ENCODE measurements at places on chromosomes 7 and 10. TPM values are rescaled to one million over a fixed set of nuclear protein-coding genes. Genes with fewer than 3 reads are reported as not detected.

DNA sequence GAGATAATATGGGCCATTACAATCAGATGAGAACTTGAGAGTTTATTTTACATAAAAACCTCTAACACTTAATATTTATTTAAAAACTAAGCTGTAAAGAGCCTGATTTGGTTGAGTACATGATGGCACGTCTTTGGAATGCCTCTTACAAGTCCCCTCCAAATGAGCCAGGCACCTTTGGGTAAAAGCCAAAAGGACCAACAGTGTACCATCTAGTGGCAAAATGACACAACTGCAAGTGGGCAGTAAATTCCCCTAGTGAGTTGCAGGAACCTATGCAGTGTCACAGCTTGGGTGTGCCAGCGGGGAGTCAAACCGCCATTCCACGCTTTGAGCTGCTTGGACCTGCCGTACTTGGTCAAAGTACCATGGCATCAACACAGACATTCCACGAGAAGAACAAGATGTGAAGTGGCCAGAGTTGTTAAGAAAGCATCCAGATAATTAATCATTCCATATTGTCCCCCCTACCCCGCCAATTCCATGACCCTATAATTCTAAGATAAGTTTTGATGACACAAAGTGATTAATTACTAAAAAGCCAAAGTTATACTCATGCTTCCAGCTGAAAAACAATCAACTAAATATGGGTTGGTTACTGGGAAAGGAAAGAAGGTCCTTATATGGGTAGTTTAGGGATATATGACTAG lies 115.2 kb downstream of the SORBS1 start:
- no peak for DNase-seq

The NEUROD6 gene
- not detected for total RNA-seq

The WAPL gene
- 34.2 TPM for total RNA-seq

GRCh38 chr10:80896959-80897358 lies 359.3 kb downstream of the SH2D4B start:
- no peak for DNase-seq

GRCh38 chr7:100583132-100584053 lies 2.5 kb downstream of the LRCH4 start:
- DNase-seq, result no peak

The FOXI2 gene
- not detected for total RNA-seq

DNA sequence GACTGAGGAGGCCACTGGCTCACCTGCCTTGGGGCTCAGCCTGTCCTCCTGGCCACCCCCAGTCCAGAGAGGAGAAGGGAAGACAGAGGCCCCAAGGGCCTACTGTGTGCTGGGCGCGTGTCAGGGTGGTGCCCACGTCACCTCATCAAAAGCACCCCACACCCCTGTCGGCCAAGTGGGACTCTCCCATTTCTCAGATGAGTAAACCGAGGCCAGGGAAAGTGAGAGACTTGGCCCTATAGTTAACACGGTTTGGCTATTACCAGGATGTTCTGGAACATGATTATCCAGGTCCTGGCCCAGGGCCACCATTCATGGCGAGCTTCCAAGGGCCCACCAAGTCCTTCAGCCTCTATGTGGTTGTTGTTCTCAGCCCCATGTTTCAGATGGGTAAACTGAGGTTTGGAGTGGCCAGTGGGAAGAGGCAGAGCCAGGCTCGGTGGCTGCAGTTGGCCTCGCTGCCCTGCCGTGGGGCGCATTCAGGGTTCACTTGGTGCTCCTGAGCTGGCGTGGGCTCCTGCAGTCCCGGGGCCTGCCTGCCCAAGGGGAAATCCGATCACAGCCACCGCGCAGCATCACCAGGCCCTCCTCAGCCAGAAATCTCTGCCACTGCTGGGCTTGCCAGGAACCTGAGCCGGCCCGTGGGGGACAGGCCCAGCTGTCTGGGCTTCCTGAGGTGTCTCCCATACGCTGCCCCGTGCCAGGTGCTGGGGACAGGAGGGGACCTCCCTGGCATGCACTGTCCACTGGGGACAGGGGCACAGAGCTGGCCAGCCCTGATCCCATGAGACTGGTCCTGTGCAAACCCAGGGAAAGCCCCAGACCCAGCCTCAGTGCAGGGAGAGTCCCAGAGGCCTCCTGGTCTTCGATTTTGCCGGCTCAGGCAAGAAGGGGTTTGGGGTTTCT lies 117.7 kb upstream of the TNRC18 start:
- no peak for DNase-seq

The LIPN gene
- 0.74 TPM for total RNA-seq

DNA sequence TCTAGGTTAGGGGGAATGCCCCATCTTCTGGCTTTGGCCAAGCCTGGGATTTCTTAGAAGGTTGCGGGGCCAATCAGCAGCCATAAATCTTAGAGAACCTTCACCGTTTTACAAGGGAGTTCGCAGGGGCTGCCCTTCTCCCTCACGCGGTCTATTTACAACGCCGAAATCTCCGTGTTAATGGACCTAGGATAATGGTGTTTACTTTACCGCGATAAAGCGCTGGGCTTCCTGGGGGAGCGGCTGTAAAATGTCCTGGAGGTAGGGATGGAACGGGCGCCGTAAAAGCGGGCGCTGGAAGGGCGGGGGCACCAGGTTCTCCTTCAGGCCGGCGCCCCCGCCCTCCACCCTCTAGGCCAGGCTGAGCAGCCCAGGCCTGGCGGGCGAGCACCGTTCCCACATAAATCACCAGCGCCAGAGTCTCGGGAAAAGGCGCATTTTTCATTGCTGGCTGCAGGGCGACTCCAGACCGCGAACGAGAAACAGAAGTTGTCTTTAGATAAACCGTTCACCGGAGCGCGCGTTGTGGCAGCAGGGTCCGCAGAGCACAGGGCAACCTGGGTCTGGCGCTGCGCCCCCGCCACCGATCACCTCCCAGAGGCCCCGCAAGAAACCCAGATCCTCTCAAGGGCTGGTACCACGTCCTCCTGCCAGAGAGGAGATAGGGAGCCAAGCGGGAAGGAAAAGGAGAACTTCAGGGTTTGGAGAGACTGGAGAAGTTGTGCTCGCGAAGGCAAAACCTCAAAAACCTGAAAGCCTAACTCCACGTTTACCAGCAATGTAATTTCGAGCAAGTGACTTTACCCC lies 12.5 kb upstream of the NKX2-3 start:
- no peak for DNase-seq

The PIP4K2A gene
- 49.6 TPM for total RNA-seq

DNA sequence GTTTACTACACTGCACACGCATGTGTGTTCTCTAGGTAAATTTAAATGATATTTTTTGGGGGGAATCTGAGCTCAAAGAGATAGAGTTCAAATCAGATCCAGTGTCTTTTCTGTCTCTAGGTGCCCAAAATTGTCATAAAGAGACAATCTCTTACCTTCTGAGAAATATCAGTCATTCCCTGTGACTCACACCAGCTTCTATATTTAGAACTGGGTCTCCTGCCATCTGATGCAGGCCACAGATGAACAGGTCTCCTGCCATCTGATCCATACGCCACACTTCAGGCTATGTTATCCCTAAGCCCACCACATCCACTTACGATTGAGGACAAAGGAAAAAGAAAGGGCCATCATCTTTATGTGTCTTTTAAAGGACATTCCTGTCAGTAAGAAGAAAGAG lies 136.3 kb upstream of the LAMB4 start:
- no peak for DNase-seq

The SUN3 gene
- total RNA-seq, result not detected

- DNase-seq, result no peak
Measured at GRCh38 chr10:96639899-96640298, 53.1 kb upstream of the TM9SF3 start.

- DNase-seq, result no peak
Measured at GRCh38 chr10:29949411-29950011, 109.9 kb downstream of the JCAD start.

- no peak for DNase-seq
Measured at GRCh38 chr7:75718390-75719031, 20.2 kb downstream of the HIP1 start.

The CNPY1 gene
- total RNA-seq, result not detected

The SLC26A5 gene
- 0.19 TPM for total RNA-seq

GRCh38 chr10:44047361-44047760 lies 337.5 kb downstream of the CXCL12 start:
- DNase-seq, result no peak

DNA sequence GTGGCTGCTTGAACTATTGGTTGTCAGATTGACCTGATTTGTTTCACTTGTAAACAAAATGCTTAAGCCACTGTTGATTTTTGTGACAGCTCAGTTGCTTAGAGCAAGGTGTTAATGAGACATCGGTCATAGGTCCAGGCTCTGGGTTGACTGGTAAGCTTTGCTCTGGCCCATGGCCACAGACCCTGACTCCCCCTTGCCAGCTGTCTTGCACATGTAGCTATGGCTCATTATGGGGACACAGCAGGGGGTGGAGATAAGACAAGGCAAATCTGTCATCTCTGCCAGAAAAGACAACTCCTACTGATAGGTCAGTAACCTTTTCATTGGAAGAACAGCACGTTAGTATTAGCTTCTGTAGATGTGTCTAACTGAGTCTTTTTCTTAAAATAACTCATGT lies 95.3 kb downstream of the KAT6B start:
- DNase-seq, result no peak

The CCDC201 gene
- not detected for total RNA-seq

DNA sequence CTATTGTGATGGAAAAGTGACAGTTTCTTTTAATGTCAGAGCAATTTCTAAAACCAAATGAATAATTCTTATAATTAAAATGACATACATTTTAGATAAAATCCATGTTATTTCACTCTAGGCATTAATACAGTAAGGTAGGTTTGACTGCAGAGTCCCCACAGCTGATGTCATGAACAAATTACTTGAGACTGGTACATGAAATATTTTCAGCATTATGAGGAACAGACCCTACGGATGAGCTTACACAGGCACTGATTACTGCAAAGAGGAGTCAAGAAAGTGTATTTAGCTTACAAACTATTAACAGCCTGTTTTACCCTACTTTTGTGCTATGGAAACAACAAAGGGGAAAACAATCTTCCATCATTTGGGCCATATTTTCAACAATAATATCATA lies 8.9 kb downstream of the COL1A2 start:
- DNase-seq, result no peak

DNA sequence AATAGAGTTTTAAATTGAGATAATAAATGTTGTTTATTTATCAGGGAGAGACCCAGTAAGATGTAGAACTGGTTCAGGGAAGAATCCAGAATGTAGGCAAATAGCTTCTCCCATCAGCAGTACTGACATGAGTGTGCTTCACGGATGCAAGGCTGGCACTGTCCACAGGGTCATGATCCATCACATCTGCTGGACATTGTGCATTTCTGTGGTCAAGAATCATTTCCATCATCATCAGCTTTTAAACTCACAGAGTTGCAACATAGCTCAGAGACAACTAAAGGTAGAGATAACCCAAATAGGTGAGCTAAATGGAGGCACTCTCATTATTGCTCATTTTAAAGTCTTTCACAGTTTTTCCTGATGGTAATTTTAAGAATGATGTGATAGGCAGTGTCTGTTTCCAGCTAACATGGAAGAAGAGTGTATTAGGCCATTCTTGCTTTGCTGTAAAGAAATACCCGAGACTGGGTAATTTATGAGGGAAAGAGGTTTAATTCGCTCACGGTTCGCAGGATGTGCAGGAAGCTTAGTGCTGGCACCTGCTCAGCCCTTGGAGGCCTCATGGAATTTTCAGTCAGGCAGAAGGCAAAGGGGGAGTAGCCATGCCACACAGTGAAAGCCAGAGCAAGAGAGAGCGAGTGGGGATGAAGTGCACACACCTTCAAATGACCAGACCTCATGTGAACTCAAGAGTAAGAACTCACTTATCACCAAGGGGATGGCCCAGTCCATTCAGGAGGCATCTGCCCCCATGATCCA lies 80.8 kb downstream of the INPP5A start:
- DNase-seq, result no peak

DNA sequence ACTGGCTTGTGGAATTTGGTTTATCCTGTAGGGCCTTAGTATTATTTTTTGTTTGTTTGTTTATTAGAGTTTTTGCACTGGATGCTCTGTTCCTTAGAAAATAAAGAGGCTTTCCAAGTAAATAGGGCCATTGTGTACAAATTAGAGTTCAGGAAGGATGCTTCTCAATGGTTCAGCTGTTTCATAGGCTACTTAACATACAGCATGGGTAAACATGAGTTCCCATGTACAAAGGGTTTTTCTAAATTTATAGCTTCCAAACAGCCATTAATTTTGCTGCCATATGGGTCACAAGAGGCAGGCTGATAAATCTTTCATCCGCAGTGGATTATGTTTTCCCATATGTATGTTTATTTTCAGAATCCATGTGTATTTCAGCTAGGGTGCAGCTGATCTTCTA lies 121.6 kb upstream of the WDR11 start:
- no peak for DNase-seq

DNA sequence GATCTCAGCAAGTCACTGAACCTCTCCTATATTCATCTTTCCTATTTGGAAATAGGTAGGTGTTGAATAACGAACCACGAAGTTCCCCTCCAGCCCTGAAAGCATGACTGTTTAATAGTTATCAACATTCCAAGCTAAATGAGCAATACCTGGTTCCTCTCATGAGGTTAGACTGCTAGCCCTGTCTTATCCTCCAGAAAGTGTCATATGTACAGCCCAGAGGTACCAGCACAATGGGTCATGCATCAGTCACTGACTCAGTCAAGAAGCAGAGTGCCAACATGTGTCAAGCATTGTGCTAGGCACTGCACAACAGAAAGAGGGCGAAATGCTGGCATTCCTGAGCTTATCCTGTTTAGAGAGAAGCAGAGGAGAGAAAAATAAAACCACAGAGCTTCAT lies 70.0 kb downstream of the AMPH start:
- DNase-seq, result no peak

DNA sequence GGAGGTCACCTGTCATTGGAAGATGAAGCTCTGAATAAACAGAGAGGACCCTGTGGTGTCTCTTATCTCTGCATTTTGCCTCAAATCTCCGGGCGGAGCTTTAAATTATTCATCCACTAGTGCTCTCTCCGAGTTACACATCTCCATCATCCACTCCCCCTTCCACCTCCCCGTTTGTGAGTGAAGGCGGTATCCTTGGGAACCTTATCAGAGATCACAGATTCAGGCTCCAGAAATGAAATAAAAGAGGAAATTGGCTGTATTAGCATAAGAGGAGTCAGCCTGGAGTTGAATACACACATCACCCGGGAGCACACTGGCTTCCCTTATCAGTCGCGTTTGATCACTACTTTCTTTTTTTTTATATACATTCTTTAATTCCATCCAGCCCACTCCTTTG lies 1184.8 kb downstream of the GATA3 start:
- no peak for DNase-seq

GRCh38 chr7:91557789-91558404 lies 293.7 kb downstream of the FZD1 start:
- DNase-seq, result no peak

The ITGA8 gene
- total RNA-seq, result 7.1 TPM

The STEAP1B gene
- total RNA-seq, result 2.6 TPM

The CALCR gene
- 0.51 TPM for total RNA-seq

- DNase-seq, result no peak
Measured at GRCh38 chr7:109259151-109259550, 689.5 kb downstream of the DNAJB9 start.

The DCLRE1A gene
- 2.7 TPM for total RNA-seq

GRCh38 chr10:123160311-123160980 lies 6.2 kb downstream of the BUB3 start:
- no peak for DNase-seq

- no peak for DNase-seq
Measured at GRCh38 chr10:45557275-45557905, 115.2 kb downstream of the ZFAND4 start.

Measured in mesenteric fat pad (tissue), 1 donor.